ENCODE measurements at places on chromosomes 12 and 14.

- DNase-seq: no peak
Observed at GRCh38 chr12:100382338-100382737, 25.5 kb downstream of the SLC17A8 start.

DNA sequence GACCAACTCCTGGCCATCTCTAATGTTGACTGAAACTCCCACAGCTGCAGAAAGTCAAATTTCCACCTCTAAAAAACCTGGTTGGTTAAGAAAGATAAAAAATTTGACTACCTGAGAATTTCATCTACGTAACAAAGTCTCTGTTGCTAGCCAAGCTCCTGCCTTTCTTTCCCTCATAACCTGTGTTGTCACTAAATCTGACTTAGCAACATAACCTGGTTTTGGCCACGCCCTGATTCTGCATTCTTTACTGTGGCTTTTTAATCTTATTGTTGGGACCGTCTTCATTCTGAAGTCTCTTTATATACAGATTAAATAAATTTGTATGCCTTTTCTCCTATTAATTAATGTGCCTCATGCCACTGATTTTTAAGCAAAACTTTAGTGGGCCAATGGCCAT is 16.1 kb upstream of the CD69 start:
- DNase-seq: no peak

DNA sequence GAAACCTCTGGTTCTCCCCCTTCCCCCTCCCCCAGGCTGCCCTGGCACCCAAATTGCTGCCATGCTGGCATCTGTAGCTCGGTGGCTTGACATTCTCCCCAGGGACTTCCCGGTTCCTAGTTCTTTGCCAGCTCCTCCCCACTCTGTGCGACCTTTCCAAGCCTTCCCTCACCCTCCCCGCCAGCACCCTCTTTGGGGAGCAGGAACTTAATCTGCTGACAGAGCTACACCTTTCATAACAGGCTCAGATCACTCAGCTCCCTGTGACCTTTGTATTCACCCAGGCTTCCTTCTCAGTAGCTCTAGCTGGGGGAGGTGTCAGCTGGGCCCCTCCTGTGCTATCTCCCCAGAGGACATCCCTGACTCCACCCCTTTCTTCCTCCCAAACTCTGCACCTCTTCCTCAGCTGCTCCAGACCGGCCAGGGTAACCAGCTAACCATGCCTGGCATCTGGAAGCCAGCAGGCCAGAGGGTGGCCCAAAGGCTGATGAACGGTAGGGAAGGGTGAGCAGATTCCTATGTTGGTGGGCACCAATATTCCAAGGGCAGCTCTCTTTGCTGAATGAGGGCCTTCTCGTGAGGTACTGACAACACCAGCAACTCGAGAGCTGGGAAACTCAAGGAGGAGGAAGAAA is 1.8 kb upstream of the COX14 start:
- no peak for DNase-seq

- no peak for DNase-seq
Observed at GRCh38 chr12:67893022-67893580, 96.1 kb upstream of the IFNG-AS1 start.

GRCh38 chr12:106682594-106683234 is 91.8 kb upstream of the RIC8B start:
- DNase-seq: no peak

DNA sequence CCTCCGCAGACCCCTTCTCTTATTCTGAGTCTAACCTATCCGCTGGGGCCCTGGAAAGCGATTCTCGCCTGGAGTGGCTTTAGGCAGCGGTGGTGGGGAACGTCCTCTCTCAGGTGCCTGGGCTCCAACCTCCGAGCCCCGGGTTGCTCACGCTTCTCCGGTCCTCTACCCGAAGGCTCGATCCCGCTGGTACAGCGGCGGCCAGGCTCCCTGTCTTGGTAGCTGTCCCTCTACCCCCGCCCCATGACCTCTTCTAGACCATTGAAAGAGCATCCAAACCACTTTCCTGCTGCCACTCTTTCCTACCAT is 505 bp upstream of the HEBP1 start:
- DNase-seq: no peak

- DNase-seq: no peak
Observed at GRCh38 chr14:36618641-36619040, 36.2 kb upstream of the NKX2-8 start.

DNA sequence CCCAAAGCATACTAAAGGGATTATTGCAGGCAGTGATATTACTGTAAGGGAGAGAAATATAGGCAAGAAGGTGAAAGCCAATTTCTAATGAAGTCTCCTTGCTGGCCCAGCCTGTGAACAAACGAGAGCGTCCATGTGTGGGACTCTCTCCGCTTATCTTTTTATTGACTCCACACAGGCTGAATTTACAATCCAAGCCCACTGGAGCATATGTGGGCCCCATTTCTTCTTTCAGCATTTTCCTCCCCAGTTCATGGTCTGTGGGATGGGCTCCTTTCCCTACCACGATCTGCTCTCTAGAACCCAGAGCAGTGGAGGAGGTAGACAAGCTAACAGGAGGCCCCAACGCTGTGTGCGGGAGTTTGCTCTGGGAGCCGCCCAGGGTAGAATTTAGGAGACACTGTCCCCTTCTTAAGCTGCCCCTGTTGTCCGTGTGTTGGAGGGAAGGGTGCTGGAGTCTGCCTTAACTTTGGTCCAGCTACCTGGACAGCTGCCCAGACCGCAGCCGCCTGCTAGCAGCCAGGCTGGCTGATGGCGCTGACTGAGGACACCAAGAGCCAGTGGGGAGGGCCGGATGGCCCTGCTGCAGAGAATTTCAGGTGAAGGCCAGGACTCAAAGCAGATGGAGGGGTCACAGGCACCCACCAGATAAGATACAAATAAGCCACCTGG is 3.2 kb upstream of the HOXC11 start:
- no peak for DNase-seq

DNA sequence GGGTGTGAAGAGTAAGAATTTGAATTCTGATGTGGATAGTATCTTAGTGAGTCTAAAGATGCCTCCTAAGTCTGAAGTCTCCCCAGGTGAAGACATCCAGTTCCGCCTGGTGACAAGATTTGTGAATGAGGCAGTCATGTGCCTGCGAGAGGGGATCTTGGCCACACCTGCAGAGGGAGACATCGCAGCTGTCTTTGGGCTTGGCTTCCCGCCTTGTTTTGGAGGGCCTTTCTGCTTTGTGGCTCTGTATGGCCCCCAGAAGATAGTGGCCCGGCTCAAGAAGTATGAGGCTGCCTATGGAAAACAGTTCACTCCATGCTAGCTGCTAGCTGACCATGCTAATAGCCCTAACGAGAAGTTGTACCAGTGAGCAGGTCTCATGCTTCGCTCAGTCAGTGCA is 24.6 kb upstream of the AICDA start:
- no peak for DNase-seq

DNA sequence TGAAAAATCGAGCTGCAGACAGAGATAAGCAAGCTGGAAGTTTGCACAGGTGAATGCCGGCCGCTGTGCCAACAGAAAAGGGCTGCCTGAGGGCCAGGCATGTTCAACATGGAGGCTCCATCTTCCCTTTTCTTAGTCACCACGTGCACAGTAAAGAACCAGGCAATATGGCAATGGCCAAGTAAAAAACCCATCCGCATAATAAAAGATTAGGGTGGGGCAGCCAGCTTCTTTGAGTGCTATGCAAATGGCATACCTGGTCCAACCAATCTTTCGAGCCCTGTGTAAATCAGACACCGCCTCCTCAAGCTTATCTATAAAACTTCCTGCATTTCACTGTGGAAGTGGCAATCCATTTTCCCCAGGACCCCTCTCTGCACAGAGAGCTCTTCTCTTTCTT is 16.7 kb downstream of the PNP start:
- DNase-seq: no peak

- DNase-seq: no peak
Observed at GRCh38 chr14:39230416-39231035, 3.2 kb upstream of the MIA2 start.

Measured in activated CD8-positive, alpha-beta memory T cell treated with anti-CD3 and anti-CD28 coated beads, Interleukin-2, amount 10 ng/mL, durations not matched to agents 7 days and 5 days (primary cell).